ENCODE measurements at places on chromosomes 7 and 10. TPM values are rescaled to one million over a fixed set of nuclear protein-coding genes. Genes with fewer than 3 reads are reported as not detected.

The CHRM2 gene
- not detected for total RNA-seq

The NAT16 gene
- total RNA-seq = not detected

The OR13A1 gene
- not detected for total RNA-seq

The ITPRID1 gene
- not detected for total RNA-seq

The SFRP4 gene
- not detected for total RNA-seq

The FAM204A gene
- 52.6 TPM for total RNA-seq

The AOAH gene
- total RNA-seq = 46.0 TPM

The GBF1 gene
- 51.8 TPM for total RNA-seq

The OPALIN gene
- not detected for total RNA-seq

The MSS51 gene
- total RNA-seq = 3.9 TPM

The TRIM8 gene
- 54.4 TPM for total RNA-seq

The ADRB1 gene
- total RNA-seq = not detected

The DOCK1 gene
- total RNA-seq = 0.41 TPM

The MOGAT3 gene
- total RNA-seq = not detected

The OR2A7 gene
- 3.9 TPM for total RNA-seq

The PLXNA4 gene
- total RNA-seq = 10.6 TPM

The RNF32 gene
- 4.8 TPM for total RNA-seq

The ACTL6B gene
- not detected for total RNA-seq

The TRDMT1 gene
- 9.8 TPM for total RNA-seq

The LRRTM3 gene
- not detected for total RNA-seq

The PWWP2B gene
- total RNA-seq = 5.4 TPM

The FAM53B gene
- total RNA-seq = 24.1 TPM

The DNAJB6 gene
- 88.5 TPM for total RNA-seq

The ARMH3 gene
- 23.8 TPM for total RNA-seq

The PIK3AP1 gene
- total RNA-seq = 3.1 TPM

The PTPRE gene
- 20.5 TPM for total RNA-seq

The SVIL gene
- total RNA-seq = 15.6 TPM

The ATRNL1 gene
- total RNA-seq = 0.73 TPM

The HABP2 gene
- not detected for total RNA-seq

The GRM3 gene
- not detected for total RNA-seq

The HKDC1 gene
- total RNA-seq = 1.3 TPM

The PDE1C gene
- total RNA-seq = not detected

The HPSE2 gene
- not detected for total RNA-seq

The PNLIP gene
- total RNA-seq = not detected

The HNRNPA2B1 gene
- total RNA-seq = 849 TPM

The EBLN1 gene
- total RNA-seq = not detected

The BMPER gene
- not detected for total RNA-seq

The SLC18A3 gene
- total RNA-seq = not detected

The ASB13 gene
- total RNA-seq = 9.0 TPM

The GNG11 gene
- total RNA-seq = not detected

The HTR5A gene
- not detected for total RNA-seq

The PURB gene
- 26.6 TPM for total RNA-seq

The NXPH1 gene
- total RNA-seq = not detected

The PIP gene
- total RNA-seq = not detected

The NEUROD6 gene
- not detected for total RNA-seq

The LIPM gene
- not detected for total RNA-seq

The BAG3 gene
- 20.2 TPM for total RNA-seq

The ZNF853 gene
- 0.16 TPM for total RNA-seq

The EGR2 gene
- total RNA-seq = 6.5 TPM

The GPR22 gene
- total RNA-seq = not detected

The SH2D4B gene
- 0.14 TPM for total RNA-seq

The C10orf105 gene
- total RNA-seq = 0.61 TPM

The PTPRZ1 gene
- not detected for total RNA-seq
